ENCODE measurements at places on chromosomes 1 and 21. TPM values are rescaled to one million over a fixed set of nuclear protein-coding genes. Genes with fewer than 3 reads are reported as not detected.

OPRD1 gene
- total RNA-seq, result not detected

DNA sequence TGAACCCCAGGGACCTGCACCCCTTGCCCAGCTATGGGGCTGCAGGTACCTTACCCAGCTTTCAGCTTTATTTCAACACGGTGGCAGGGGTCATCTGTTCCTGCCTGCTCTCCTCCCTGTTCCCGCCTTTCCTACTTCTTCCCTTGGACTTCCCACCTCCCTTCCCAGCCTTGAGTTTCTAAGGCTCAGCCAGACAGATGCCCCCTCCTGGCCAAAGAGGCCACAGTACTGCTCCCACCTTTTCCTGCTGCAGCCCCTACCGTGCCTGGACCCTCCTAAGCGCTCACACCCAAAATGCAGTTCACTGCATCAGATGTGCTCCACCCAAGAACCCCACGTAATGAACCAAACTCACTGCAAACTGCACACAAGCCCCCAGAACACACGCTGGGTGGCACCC, 7.7 kb downstream of the NOC2L start:
- DNase-seq, result no peak

TMEM54 gene
- total RNA-seq, result 10.5 TPM

RAD54L gene
- total RNA-seq, result 0.48 TPM

LCE3D gene
- not detected for total RNA-seq

RRAGC gene
- total RNA-seq, result 22.0 TPM

All from Right ventricle myocardium superior (tissue), 1 donor.